ENCODE measurements at places on chromosomes 1 and 21. TPM values are rescaled to one million over a fixed set of nuclear protein-coding genes. Genes with fewer than 3 reads are reported as not detected.
A peak's percentile ranks its signal among the peaks of the same experiment; 100 is the strongest.

The S100B gene
- not detected for total RNA-seq

- H3K4me3 ChIP-seq, result no peak overlapping the region
- no peak for DNase-seq
- H3K36me3 ChIP-seq, result no peaks in the 10 kb centered on the region
- H3K27ac ChIP-seq, result no peak overlapping the region
Measured at GRCh38 chr1:43308635-43309404, 8.0 kb downstream of the TIE1 start.

DNA sequence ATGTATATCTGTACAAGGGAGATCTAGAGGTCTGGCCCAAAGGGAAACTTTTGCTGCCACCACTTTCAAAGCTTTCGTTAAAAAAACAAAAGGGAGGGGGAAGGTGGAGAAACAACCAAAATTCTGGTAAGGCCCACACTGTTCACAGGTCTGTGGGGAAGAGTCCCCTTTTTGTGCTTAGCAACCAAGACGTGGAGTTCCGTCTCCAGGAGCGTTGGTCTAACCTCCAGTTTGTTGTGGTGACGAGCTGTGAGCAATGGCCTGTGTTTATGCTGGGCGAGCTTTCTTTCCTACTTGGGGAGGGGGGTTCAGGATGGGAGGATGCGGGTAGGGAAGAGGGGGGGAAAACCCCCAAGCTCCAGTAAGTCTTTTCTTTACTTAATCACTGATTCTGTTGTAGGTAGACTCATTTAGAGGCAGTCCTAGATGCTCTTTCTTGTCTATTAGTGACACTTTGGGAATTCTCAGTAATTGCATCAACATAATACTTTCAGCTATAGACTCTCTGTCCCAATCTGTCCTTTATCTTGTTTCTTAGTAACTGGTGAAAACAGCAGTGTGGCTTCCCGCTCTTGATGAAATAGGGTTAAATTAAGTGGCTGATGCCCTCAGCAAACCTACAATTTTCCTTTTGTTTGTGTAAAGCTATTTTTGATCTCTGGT lies 1.5 kb downstream of the HIPK1 start:
- peak; percentile 67 for DNase-seq
- H3K36me3 ChIP-seq, result peaks cover 30% of the 10 kb centered on the region
- no peaks in the 10 kb centered on the region for H3K27me3 ChIP-seq
- H3K27ac ChIP-seq, result peak overlapping the region; percentile 99
- H3K4me1 ChIP-seq, result peaks cover 57% of the 10 kb centered on the region
- H3K4me3 ChIP-seq, result peak overlapping the region; percentile 97

DNA sequence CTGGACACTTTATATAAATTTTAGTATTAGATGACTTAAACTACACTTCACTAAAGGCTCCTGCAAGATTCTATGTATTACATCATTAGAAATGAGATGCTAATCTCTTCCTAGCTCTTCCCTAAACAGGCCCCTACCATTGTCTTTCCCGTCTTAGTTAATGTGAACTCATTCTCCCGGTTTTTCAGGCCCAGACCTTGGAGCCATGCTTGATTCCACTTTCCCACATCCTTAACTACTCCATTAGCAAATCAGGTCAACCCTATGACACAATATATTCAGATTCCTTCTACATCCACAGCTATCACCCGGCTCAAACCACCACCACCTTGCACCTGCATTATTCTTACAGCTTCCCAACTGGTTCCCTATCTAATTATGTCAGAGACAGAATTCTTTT lies 73.3 kb downstream of the NVL start:
- no peaks in the 10 kb centered on the region for H3K27me3 ChIP-seq
- no peak for DNase-seq
- H3K4me3 ChIP-seq, result no peak overlapping the region
- peaks cover 26% of the 10 kb centered on the region for H3K36me3 ChIP-seq
- peaks cover 18% of the 10 kb centered on the region for H3K4me1 ChIP-seq

DNA sequence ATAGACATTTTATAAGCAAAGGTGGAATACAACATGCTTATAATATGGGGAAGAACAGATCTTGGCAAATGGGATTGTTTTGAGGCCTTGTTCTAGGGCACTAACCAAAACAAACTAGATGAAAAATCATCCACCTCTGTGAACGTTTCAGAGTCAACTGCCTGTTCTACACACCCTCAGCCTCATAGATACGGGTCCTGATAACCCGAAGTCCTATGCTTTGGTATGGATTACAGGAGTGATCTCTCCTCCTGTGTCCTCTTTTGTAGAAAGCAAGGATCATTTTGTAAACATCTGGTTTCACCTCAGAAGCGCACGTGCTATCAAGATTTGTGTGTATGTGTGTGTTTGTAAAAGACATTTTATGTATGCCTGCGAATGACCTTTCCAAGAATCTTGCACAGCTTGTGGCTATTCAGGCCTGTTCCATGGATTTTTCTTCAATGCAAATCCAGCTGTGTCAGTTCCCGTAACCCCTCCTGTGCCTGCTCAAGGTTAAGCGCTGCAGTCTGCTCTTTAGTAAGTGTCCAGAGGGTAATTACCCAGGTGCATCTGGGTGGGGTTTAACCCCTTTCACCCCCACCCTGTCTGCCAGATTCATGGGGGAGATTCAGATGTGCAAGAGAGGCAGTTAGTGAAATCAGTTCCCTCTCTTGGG lies 132.4 kb downstream of the ROR1 start:
- DNase-seq, result no peak
- no peaks in the 10 kb centered on the region for H3K27me3 ChIP-seq
- no peaks in the 10 kb centered on the region for H3K4me1 ChIP-seq
- H3K27ac ChIP-seq, result no peak overlapping the region

GRCh38 chr1:114075105-114075504 lies 78.6 kb downstream of the SYT6 start:
- H3K4me3 ChIP-seq, result no peak overlapping the region
- no peaks in the 10 kb centered on the region for H3K36me3 ChIP-seq
- DNase-seq, result no peak

- H3K27ac ChIP-seq, result no peak overlapping the region
- H3K36me3 ChIP-seq, result no peaks in the 10 kb centered on the region
- no peak for DNase-seq
- no peaks in the 10 kb centered on the region for H3K4me1 ChIP-seq
- no peak overlapping the region for H3K4me3 ChIP-seq
Measured at GRCh38 chr1:32426489-32427255, 32.4 kb upstream of the BSDC1 start.

- H3K27me3 ChIP-seq, result peaks cover 14% of the 10 kb centered on the region
- no peak overlapping the region for H3K4me3 ChIP-seq
- no peak overlapping the region for H3K27ac ChIP-seq
- no peaks in the 10 kb centered on the region for H3K36me3 ChIP-seq
Measured at GRCh38 chr1:201229095-201229494, 38.5 kb downstream of the IGFN1 start.
